ENCODE measurements at places on chromosomes 1 and 21.

GRCh38 chr21:29812947-29813346 lies 126.8 kb downstream of the GRIK1 start:
- no peak for DNase-seq

- peak; percentile 72 for DNase-seq
Observed at GRCh38 chr1:155759966-155760630, 71.2 kb downstream of the DAP3 start.

GRCh38 chr1:224632381-224632871 lies 16.3 kb downstream of the CNIH3 start:
- DNase-seq = no peak

- no peak for DNase-seq
Observed at GRCh38 chr1:31672986-31673385, 28.3 kb upstream of the PEF1 start.

- DNase-seq = no peak
Observed at GRCh38 chr1:245512980-245513578, 358.3 kb downstream of the KIF26B start.

- no peak for DNase-seq
Observed at GRCh38 chr1:245871915-245872314, 635.2 kb downstream of the SMYD3 start.

DNA sequence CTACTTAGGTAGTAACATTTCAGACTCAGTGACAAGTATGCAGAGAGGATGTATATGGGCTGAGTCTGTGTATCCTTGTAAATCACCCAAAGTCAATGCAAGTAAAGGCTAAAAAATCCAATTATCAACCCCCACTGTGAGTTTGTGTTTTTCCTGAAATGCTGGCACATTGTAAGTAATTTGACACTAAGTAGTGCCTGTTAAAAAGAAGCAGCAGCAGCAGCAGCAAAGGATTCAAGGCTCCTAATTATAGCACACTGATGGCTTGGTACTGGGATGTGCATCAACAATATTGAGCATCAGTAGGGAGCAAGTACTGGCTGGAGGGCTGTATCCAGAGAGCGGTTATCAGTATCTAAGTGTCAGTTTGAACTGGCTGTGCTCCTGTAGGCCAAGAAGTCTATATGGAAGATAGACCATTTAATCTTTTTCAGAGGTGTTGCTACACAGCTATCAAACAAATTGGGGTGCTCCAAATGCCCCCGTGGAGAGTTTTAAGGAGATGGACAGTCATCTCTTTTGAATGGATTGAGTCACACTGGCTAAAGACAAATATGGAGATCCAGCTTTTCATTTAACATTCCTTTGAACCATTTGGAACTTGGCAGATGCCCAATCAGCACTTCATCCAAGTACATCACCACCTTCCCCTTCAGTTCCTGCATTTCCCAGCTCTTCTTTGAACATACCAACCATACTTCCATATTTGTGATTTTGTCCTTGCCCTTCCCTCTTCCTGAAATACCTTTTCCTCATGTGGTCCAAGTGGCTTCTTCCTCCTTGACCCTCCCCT lies 241.2 kb upstream of the ST6GALNAC5 start:
- no peak for DNase-seq

GRCh38 chr1:228016181-228016510 lies 9.3 kb downstream of the WNT3A start:
- DNase-seq = no peak

DNA sequence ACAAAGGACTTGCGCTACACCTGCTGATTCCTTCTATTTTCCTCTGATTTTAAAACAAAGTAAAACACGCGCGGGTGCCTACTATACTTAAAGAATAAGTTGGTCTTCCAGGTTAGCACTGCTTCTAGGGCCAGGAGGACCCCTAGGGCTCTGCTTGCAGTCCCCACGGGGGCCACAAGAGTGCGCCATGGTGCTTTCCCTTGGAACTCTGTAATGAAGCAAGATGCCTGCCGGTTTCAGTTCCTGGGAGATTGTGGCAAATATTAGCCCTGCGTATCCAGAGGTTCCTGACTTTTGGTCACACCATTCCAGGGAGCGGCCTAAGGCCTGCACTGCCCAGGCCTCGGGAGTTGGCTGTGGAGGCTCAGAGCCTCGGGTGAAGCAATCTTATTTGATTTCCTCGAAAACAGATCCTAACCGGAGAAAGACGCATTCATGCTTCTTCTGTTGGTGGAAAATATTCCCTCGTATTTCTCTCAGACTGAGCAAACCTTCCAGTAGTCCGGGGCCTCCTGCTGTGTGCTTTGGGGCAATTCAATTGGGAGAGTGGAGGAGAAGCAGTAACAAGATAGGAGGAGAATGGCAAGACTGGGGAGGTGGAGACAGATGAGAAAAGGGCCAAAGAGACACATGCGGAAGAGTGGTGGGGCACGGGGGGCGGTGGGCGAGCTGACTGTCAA lies 25.3 kb downstream of the ADAM30 start:
- DNase-seq = peak; percentile 57

DNA sequence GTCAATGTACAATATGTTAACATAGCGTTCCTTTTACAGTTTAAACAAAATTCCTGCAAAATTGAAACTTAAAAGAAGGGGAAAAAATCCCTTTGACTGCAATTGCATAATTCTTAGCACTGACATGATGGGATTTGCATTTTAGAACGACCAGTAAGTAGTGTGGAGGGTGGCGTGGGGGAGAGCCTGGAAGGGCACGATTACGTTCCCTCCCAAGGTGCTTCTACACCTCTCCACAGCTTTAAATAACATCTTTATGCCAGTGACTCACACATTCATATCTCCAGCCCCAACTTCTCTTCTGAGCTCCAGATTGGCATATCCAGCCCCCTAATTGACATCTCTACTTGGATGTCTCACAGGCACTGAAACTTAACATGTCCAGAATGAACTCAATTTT lies 64.3 kb downstream of the OLFML3 start:
- no peak for DNase-seq

DNA sequence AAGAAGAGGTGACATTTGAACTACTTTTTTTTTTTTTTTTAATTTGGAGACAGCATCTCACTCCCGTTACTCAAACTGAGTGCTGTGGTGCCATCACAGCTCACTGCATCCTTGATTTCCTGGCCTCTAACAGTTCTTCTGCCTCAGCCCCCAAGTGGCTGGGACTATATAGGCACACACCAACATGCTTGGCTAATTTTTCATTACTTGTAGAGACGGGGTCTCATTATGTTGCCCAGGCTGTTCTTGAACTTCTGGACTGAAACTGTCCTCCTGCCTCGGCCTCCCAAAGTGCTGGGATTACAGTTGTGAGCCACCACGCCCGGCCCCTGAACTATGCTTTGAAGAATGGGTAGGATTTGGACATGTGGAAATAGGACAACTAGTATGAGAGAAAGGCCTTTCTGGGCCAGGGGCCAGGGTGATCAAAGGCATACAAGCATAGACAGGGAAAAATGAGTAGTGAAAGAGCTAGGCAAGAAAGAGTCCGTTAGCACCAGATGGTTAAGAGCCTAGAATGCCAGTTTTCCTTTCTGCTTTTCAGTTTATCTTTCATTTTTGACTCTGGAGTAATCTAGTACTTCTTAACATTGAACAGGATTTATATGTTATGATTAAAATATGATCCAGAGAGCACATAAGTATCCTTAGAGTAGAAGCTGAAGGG lies 6.3 kb downstream of the RABGAP1L start:
- DNase-seq = no peak

- peak; percentile 43 for DNase-seq
Observed at GRCh38 chr21:27681841-27682240, 715.0 kb upstream of the ADAMTS5 start.

DNA sequence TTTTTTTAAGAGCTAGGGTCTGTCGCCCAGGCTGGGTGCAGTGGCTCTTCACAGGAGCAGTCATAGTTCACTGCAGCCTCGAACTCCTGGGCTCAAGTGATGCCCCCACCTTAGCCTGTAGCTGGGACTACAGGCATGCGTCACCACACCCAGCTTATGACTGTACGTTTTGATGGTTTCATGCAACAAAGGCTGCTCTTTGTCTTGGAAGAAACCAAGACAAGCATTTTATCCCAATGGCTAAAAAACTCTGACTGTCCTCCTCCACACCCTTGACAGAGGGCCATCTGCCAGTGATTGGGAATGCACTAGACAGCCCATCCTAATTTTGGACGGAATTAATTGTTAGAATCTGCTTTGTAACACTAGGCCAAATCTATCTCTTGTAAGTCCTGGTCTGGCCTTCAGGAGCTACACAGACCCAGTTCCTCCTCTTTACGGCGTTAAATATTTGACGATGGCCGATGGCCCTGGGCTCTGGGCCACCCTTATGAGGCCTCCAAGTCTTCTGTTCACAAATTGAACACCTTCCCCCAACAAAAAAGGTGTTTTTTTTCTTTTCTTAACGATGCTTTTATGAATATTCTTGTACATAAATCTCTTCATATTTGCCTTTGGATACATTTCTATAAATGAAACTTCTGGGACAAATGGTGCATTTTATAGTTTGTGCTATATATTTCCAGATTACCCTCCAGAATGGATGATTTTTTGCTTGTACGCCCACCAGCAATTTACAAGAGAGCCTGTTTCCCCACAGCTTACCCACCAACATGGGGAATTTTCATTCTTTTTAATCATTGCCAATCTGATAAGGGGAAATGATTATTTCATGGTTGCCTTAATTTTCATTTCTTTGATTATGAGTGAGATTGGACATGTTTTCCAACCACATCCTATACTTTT lies 104.8 kb upstream of the SLC25A33 start:
- peak; percentile 91 for DNase-seq

- no peak for DNase-seq
Observed at GRCh38 chr21:41794600-41794999, 27.7 kb upstream of the RIPK4 start.

GRCh38 chr21:34073749-34074282 lies 438 bp downstream of the MRPS6 start:
- no peak for DNase-seq

GRCh38 chr1:221150996-221151395 lies 271.8 kb downstream of the HLX start:
- DNase-seq = no peak

GRCh38 chr21:46059195-46059594 lies 38.7 kb upstream of the COL6A2 start:
- DNase-seq = no peak

- peak; percentile 57 for DNase-seq
Observed at GRCh38 chr21:35352066-35352770, 303.1 kb upstream of the RUNX1 start.

DNA sequence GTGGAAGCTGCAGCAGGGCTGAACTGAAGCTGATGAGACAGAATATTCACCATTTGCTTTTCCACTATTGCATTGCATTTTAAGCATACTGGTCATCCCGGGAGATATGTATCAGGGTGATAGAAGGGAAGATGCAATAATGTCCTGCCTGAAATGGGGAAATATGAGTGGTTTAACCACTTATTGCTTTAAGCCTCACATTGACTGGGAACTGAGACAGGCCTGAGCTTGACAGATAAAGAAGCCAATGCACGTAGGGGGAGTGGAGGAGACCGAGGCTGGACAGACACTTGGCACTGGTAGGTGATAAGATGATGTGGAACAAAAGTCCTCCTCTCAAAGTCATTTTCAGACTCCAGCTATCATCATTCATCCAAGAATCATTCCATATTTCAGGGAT lies 911.7 kb upstream of the NCAM2 start:
- no peak for DNase-seq

- DNase-seq = no peak
Observed at GRCh38 chr1:209646558-209646957, 5.7 kb downstream of the LAMB3 start.

DNA sequence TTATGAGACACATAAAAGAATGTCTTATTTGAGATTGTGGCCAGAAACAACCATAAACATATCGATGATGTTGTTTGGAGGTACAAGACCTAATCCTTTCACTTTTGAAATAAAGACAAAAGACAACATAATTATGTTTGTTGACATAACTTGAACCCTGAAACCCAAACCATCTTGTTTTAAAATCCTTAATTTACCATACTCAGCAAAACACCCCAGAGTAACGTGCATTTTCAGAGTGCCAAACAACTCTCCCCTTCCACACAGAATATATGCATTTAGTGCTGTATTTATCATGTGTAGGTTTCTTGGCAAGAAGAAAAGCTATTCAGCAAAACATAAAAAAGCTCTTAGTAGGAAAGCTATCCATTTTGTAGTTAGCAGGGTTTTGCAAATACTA lies 17.5 kb downstream of the SIM2 start:
- no peak for DNase-seq

- DNase-seq = peak; percentile 46
Observed at GRCh38 chr1:177200290-177200689, 29.5 kb downstream of the BRINP2 start.

DNA sequence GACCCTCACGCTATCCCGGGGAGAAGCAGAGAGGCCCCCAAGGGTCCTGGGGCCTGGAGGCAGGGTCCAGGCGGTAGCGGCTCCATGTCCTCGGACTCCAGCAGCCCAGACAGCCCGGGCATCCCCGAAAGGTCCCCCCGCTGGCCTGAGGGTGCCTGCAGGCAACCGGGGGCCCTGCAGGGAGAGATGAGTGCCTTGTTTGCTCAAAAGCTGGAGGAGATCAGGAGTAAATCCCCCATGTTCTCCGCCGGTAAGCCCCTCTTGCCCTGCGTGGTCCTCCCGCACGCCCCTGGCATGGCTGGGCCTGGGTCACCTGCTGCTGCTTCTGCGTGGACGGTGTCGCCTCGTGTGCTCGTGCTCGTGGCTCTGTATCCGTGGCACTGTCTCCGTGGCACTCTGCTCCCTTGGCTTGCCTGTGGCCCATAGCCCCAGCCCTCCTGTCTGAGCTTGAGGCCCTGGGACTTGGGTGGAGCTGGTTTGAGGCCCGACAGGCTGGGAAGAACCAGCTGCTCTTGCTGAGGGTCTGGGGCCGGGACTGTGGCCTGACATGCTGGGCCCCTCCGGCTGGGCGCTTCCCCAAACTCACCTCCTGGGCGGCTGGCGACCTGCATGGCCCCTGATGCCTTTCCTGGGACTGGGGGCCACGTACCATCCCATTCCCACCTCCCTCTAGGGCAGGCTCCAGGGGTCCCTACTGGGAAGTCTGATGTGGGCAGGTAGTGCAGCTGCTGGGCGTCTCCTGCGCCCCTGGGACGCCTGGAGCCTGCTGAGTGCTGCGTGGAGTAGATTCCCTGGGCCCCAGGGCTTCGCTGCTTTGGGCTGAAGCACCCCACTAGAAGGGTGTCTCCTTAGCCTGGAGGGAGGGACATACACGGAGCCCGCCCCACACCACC lies 23.5 kb downstream of the PANK4 start:
- DNase-seq = no peak

GRCh38 chr1:245091818-245092637 lies 62.8 kb upstream of the KIF26B start:
- DNase-seq = peak; percentile 92

DNA sequence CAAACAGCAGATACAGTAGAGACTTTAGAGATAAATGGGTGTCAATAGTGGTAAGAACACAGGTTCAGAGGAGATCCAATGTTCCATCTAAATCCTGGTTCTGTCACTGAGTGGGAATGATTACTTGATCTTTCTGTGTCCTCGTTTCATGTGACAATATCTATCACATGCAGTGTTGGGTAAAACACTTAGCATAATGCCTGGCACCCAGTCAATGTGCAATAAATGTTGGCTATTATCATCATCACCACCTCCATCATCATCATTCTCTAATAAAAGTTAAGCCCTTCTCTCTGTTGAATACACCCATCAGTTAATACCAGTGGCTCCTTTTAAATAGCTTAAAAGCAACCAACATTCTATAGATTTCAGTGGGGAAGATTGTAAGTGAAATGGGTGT lies 184.7 kb downstream of the ST6GALNAC3 start:
- no peak for DNase-seq
